Stimulated activated CD8-positive, alpha-beta memory T cell treated with anti-CD3 and anti-CD28 coated beads, Interleukin-7, amount 100 ng/mL, for 1 hour (primary cell): ENCODE measurements at places on chromosomes 2 and 18.

- no peak for DNase-seq
Measured at GRCh38 chr2:191070276-191070675, 56.3 kb upstream of the STAT1 start.

- no peak for DNase-seq
Measured at GRCh38 chr2:69770193-69770702, 28.3 kb downstream of the ANXA4 start.

DNA sequence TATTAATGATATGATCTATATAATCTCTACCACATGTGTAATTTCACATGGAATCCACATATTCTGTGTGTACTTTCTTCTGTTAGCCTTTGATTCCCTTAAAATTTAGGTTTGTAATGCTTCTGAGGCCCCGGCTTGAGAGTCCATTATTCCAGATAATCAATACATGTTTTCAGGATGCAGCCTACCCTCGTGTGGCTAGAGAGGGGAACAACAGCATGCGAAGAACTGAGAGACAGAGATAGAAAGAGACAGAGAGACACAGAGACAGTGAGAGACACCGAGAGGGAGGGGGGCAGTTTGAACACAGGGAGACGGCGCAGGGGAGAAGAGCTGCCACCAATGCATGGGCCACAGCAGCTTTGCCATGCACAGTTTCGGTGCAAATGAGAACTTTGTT, 185.4 kb downstream of the SNTG2 start:
- DNase-seq = no peak

DNA sequence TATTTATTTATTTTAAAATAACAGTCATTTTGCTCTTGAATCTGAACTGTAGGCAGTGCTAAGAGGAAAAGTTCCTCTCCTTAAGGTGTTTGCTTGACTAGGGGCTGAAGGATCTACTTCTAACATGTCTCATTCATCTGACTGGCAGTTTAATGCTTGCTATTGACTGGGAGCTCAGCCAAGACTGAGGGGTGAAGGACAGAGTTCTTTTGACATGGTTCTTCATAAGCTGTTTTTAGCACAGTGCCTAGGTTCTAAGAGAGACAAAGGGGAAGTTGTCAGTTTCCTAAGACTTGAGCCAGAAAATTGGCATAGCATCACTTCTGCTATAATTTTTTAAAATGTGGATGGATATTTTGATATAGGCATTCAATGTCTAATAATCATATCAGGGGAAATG, 73.0 kb downstream of the COMMD1 start:
- DNase-seq = no peak

DNA sequence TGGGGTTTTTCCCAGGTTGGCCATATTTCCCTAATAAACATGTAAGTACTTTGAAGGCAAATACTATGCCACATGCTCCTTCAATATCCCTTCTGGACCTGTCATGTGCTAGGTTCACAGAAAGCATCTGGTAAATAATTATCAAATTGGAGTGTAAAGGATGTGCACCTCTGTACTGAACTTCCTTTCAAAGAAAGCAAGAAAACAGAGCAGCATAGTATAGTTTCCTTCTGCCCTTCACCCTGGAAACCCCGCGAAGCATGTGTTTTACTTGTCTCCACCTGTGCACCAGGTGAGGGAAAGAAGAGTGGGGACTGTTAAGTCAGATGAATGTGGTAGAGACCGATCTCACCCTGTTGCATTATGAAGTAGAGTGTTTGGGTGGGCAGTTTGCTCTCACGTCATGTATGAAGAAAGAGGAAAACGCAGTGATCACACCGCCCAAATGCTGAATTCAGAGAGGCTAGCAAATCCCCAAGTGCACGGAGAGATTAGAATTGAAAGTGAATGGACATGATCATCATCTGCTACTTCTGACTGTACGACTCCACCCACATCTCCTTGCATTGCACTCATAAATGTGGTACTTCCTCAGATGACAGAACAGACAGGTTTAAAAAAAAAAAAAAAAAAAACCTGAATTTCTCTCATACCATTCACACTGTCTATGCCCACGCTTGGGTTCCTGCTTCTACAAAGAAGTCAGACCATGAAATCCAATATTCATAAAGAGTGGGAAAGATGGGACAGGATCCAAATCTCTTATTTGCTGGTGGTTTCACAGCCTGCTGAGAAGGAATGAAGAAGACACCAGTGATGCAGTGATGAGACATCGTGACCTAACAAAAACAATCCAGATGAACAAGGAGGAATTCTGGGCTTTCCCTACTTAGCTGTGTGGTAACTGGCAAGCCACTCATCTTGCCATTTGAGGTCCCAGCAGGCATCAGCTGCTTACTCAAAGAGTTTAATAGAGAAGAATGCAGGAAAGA, 448.6 kb downstream of the BCL11A start:
- no peak for DNase-seq

GRCh38 chr2:64323197-64323596, 130.8 kb upstream of the LGALSL start:
- no peak for DNase-seq

GRCh38 chr18:44128365-44128764, 552.3 kb upstream of the SETBP1 start:
- no peak for DNase-seq
